ENCODE measurements at places on chromosomes 1 and 21.

DNA sequence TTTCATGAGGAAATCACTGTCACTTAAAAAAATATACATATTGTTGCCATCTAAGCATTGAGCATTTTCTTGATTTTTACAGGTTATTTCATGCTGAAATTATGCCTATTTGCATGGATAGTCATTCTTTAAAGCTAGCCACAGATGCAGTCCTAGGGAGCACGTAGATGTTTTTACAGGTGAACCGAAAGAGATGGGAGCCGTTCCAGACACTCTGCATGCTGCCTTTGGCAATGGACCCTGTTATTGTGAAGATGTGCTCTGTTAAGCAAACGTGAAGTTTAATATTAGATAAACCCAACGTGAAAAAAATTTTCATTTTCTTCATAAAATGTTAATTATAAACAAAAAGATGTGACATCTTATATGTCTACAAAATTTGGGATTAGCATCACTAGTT lies 7.1 kb downstream of the PROX1 start:
- no peak for DNase-seq

GRCh38 chr1:81690676-81691453 lies 109.9 kb upstream of the ADGRL2 start:
- DNase-seq, result no peak

- no peak for DNase-seq
Observed at GRCh38 chr1:160708801-160709200, 2.8 kb downstream of the CD48 start.

GRCh38 chr1:224377676-224378006 lies 21.0 kb downstream of the CNIH4 start:
- DNase-seq, result no peak

DNA sequence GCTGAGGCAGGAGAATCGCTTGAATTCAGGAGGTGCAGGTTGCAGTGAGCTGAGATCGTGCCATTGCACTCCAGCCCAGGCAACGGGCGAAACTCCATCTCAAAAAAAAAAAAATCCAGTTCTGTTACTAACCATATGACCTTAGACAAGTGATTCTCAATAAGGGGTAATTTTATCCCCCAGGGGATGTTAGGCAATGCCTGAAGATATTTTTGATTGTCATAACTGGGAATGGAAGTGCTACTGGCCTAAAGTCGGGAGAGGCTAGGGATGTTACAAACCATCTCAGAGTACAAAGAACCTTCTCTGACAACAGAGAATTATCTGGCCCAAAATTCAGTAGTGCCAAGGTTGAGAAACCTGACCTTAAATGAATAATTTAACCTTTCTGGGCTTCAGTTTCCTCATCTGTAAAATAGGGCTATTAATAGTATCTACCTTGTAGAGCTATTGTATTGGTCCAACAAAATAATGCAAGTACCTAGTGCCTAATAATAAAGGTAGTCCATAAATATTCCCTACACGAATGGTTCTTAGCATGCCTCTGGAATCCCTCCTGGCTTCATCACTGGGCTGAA lies 5.8 kb upstream of the LMNA start:
- no peak for DNase-seq
